ENCODE measurements at places on chromosomes 5 and 9.

- peaks cover 18% of the 10 kb centered on the region for H3K36me3 ChIP-seq
- H3K27ac ChIP-seq: peak overlapping the region; percentile 84
- no peaks in the 10 kb centered on the region for H3K27me3 ChIP-seq
- DNase-seq: peak; percentile 87
- H3K4me3 ChIP-seq: peak overlapping the region; percentile 45
These were observed 50.0 kb upstream of the SLC25A51 start for GRCh38 chr9:37953775-37954437.

GRCh38 chr9:116490321-116490720 lies 196.8 kb upstream of the TRIM32 start:
- H3K4me1 ChIP-seq: peaks cover 15% of the 10 kb centered on the region
- no peak overlapping the region for H3K27ac ChIP-seq
- H3K27me3 ChIP-seq: no peaks in the 10 kb centered on the region
- no peak for DNase-seq
- H3K36me3 ChIP-seq: no peaks in the 10 kb centered on the region
- no peak overlapping the region for H3K4me3 ChIP-seq

DNA sequence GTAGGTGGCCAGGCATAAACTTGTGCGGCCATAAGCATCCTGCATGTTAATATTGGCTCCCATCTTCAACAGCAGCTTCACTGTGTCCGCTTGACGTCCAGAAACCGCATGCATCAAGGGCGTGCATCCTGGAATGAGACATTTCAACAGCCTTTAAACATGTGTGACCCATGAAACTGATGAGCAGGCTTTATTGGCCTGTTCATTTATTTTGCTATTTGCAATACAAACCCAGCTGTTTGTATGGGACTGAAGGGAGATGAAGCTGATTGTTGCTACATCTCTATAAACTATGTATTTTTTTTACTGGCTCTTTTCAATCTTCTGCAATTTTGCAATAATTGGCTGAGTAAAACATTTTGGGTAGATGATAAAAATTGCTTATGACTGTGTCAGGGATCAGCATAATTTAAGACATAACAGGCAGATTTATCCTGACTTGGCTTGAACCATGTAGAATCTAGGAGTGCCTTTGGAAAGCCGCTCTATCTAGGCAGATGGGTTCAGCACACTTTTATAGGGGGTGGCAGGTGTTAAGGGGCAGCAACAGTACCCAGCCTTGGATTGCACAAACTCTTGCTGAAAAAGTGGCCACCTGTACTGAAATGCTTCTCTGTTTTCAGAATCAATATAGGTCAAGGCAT lies 56.9 kb downstream of the ANKRD55 start:
- H3K4me1 ChIP-seq: peaks cover 4% of the 10 kb centered on the region
- no peaks in the 10 kb centered on the region for H3K36me3 ChIP-seq
- no peaks in the 10 kb centered on the region for H3K27me3 ChIP-seq
- no peak overlapping the region for H3K27ac ChIP-seq
- DNase-seq: no peak
- no peak overlapping the region for H3K4me3 ChIP-seq

DNA sequence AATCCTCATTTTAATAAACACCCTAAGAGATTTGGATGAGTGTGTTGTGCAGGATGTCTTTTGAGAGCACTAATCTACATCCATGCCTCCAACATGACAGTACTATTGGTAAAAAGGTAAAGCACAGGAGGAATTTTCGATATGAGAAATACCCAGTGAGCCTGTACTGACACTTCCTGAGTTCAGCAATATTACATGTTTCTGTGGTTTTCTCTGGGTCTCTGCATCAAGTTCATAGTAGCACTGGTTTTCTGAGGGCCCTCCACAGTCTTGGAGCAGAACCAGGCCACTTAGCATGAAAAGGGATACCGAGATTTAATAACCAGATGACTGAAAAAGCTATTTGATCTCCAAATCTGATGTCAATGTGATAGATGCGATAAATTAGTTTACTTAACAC lies 524.1 kb downstream of the TMEM38B start:
- no peak overlapping the region for H3K4me3 ChIP-seq
- H3K27me3 ChIP-seq: no peaks in the 10 kb centered on the region
- no peaks in the 10 kb centered on the region for H3K4me1 ChIP-seq

DNA sequence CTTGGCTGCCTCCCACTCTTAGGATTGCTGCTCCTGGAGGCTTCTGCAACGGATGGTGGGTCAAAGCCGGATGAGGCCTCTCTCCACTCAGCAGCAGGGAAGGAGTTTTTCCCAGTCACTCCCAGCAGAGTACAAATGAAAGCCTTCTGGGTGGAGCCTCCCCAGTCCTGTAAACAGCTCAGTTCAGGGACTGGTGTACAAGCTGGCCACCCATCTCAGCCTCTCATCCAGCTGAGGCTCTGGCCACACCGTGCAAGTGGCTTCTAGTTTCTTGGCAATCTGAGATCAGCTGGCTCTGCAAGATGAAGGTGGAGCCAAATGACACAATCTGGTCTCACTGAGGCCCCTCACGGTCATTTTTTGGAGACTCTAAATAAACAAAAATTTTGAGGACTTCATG lies 10.0 kb downstream of the GPX3 start:
- H3K36me3 ChIP-seq: 0 out of 2 replicates have a peak, but pooled peaks cover 6% of the 10 kb centered on the region
- H3K27ac ChIP-seq: no peak overlapping the region
- no peaks in the 10 kb centered on the region for H3K27me3 ChIP-seq
- no peak for DNase-seq
- no peaks in the 10 kb centered on the region for H3K4me1 ChIP-seq
- no peak overlapping the region for H3K4me3 ChIP-seq
